Left ventricle myocardium superior (tissue), 1 donor: ENCODE measurements at places on chromosomes 4 and X. TPM values are rescaled to one million over a fixed set of nuclear protein-coding genes. Genes with fewer than 3 reads are reported as not detected.
A peak's percentile ranks its signal among the peaks of the same experiment; 100 is the strongest.

GRCh38 chr4:2800691-2801596 lies 8.1 kb downstream of the SH3BP2 start:
- DNase-seq = peak; percentile 93

DNA sequence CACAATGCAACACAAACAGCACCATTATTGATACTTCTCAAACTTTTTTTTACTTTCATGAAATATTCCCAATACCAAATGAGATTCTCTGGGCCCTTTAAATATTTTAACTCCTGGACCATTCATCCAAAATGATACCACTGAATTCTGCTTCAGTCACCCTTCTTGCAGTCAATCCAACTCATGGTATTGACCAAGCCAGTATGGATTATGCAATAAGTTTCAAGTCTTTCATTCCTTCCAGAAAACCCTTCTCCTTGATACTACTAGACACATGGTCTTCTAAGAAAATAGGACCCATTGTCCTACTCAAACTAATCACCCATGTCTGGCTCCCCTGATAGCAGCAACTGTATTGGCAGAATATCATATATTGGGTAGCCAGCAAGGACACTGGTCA lies 23.0 kb downstream of the ZNF721 start:
- DNase-seq = no peak

- DNase-seq = no peak
Observed at GRCh38 chr4:8441499-8442091, 1.0 kb downstream of the TRMT44 start.

GRCh38 chr4:109912706-109913595 lies at the start of gene EGF:
TSS of gene EGF (plus strand) at chr4:109912883. CDS start at chr4:109913336, 453 bp downstream.
- peak; percentile 30 for DNase-seq

CMC4 gene
- 28.8 TPM for total RNA-seq

GRCh38 chrX:14508025-14508690 lies 21.2 kb upstream of the GLRA2 start:
- no peak for DNase-seq

- DNase-seq = no peak
Observed at GRCh38 chrX:113473418-113473817, 632.8 kb upstream of the AMOT start.

DNA sequence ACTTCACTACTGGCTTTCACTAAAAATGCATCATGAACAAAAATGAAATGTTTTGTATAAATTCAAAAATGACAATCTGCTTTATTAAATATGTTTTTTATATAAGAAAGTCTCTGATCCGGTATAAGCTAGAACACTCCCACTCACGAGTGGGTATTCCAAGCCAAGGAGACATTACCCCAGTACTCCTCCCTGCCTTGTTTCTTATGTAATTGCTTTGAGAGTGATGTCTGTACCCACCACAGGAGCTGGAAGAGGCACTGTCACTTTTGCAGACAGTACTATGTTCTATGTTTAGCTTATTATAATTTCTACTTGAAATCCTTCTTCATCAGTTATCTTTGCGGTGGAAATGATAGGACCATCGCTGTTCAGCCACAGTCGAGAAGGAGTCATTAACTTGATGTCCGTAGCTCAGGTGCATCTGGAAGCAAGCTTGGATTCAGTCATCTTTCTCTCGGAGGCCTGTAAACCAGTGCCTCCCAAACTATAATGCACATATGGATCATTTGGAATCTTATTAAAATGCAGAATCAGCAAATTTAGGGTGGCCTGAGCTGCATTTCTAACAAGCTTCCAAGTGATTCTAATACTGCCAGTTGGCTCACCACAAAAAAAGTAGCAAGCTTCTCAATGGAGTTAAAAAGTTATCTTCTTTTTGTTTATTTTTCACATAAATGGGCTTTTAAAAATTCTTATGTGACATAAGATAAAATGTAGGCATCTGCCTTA lies 396.4 kb downstream of the GRIA2 start:
- DNase-seq = no peak

DNA sequence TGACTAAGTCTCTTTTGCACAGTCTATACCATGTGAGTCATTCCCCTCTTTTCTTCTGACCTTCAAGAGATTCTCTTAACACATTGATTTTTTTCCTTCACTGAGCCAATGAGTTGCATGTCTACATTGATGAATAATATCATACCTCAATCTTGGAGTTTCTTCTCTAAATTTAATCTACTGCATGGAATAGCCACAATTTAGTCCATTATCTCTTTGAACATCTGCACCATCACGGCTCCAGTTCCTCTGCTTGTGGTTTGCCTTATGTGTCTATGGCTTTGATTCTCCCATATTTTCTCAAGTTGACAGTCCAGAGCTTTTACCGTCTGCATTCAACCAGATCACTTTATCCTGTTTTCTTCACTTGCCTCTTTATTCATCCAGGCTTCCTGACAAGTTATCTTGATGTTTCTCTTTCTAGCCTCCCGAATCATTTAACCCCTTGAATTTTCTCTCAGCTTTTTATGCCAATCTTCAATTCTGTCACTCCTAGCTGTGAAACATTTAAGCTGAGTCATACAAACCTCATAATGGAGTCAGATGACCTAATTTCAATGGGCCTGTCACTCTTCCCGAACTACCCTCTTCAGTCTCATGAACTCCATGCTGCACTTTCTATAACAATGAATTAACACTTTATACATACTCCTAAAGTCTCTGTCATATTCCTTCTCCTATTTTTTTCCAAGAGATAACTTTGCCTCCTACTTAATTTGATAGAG lies 222.3 kb downstream of the CPE start:
- DNase-seq = no peak
